ENCODE measurements at places on chromosomes 11 and 22.
A peak's percentile ranks its signal among the peaks of the same experiment; 100 is the strongest.

GRCh38 chr22:48643066-48643731, 1184.5 kb downstream of the BRD1 start:
- no peak for DNase-seq

DNA sequence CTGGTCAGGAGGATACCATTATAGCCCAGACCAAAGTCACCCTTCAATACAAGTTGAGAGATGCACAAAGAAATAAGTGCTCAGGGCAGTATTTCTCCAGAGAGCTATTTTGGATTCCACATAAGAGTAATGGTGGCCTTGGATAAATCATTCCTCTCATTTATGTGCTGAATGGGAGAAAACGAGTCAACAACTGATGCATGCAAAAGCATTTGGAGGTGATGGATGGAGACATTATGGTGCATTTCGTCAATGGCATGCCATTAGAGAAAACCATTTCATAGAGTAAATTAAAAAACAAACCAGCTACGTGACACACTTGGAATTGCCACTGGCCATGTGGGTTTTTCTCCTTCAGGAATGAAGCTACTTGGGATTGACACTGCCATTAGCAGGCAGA, 81.2 kb downstream of the ARL14EP start:
- no peak for DNase-seq

DNA sequence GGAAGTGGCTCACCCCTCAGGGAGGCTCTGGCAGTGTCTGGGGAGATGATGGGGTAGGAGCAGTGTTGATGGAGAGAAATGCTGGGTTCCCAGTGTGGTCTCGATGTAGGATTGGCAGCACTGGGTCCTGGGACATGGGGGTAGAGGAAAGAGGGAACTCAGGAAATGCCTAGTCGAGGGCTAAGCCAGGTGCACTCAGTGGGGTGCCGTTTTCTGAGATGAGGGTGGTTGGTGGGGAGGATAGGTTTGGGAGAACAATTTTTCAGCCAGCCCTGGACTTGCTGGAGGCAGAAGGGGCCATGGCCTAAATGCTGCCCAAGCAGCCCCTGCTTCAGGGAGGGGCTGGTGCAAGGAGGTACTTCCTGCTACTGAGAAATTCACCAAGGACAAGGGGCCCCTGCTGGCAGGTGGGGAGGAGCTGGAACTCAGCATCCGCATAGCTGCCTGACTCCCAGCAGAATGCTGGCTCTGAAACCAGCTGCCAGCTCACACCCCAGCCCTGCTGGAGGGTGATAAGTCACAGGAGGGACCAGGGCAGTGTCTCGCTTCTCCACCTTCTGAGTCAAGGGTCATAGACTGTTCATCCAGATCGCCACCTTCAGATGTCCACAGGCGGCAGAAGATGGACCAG, 6.0 kb downstream of the CCDC157 start:
- no peak for DNase-seq

DNA sequence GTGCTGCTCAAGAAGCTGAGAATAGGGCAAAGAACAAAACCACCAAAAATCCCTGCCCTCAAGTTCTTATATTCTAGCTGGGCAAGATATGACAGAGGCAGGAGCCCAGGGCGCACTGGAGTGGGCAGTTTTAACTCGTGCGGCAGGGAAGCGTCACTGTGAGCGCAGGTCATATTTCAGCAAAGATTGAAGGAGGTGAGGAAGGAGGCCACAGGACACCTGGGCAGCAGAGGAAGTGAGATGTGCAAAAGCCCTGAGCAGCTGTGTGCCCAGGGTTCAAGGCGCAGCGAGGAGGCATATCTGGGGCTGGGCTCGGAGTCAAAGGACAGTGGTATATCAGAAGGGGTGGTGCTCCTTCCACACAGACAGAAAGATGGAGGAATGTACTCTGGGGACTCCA, 13.5 kb downstream of the KCNC1 start:
- DNase-seq = no peak

DNA sequence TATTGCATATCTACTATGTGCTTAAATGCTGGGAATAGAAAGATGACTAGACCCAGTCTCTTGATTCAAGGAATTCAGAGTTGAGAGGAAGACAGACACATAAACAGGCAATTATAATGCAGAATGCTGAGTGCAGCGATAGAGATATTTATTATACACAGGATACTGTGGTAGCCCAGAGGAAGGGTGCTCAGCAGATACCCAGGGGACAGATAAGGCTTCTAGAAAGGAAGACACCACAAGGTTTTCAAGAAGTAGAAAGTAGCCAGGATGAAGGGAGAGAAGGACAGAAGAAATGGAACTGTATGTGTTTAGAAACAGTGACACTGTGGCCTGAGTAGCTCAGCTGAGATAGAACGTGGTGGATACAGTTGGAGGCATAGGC, 79.4 kb upstream of the NNMT start:
- no peak for DNase-seq

DNA sequence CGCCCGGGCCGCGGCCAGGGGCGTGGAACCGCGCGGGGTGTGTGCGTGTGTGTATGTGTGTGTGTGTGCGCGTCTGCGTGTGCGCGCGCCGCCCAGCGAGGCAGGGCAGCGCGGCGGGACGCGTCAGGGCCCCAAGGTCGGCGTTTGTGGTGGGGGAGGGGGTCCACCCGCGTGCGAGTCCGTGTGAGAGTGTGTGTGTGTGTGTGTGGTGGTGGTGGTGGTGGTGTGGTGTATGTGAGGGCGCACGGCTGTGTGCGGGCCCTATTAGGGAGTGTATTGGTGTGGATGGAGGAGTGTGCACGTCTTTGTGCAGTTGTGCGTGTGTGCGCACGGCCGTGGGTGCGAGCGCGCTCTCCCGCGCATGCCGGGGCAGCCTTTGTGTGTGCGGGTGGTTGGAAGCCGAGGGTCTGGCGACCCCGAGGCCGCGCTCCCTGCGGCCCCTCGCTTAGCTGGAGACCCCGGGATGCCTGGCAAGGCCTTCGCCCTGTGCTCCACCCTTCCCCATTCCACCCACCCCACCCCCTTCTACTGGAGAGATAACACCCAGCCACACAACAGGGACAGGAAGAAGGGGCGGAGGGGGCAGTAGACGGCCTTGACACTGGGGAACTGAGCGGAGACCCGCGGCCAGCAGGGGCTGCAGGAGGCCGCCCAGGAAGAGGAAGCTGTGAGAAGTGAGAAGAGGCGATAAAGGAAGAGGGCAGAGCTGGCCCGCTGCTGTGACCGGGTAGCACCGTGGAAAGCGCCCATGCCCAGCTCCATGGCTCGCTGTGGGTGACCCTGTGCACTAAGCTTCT, 528 bp upstream of the ARRB1 start:
- DNase-seq = peak; percentile 62

GRCh38 chr11:86155200-86155844, 86.4 kb upstream of the PICALM start:
- no peak for DNase-seq

DNA sequence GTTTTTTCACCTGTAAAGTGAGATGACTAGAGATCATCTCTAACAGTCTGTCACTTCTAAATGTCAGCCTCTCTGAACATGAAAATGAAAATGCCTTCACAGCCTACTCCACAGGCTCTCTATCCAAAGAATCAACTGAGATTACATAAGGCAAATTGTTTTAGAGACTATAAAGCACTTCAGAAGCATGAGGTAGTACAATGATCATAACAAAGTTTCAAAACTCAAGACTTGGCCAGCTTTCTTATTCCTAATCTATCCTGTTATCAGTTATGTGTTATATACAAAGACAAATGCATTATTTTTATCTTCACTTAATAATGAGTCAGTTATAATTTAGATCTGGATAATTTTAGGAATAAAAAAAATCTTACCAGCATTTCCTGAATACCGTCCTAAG, 20.3 kb upstream of the CEP126 start:
- peak; percentile 57 for DNase-seq

GRCh38 chr11:2098691-2099515, 40.3 kb downstream of the IGF2 start:
- DNase-seq = no peak

- peak; percentile 57 for DNase-seq
Measured at GRCh38 chr11:111573821-111574249, 28.4 kb upstream of the SIK2 start.

DNA sequence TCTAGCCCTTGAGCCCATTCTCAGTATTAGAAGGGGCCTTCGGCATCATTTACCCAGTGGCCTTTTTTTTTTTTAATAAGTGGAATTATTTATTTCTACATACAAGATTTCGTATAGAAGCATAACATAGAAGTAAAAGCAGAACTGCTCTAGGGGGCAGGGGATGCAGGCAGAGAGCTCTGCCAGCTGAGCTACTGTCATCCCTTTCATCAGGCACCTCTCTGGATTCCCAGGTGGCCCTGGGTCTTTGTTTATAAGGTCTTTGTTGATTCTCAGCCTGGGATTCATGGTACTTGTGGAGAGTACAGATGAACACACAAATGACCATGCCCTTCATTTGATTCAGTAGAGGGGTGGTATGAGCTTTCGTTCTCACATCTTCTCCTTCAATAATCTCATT, 66.4 kb downstream of the GAB2 start:
- DNase-seq = no peak

- DNase-seq = peak; percentile 77
Measured at GRCh38 chr11:28697920-28698827, 590.0 kb downstream of the METTL15 start.

DNA sequence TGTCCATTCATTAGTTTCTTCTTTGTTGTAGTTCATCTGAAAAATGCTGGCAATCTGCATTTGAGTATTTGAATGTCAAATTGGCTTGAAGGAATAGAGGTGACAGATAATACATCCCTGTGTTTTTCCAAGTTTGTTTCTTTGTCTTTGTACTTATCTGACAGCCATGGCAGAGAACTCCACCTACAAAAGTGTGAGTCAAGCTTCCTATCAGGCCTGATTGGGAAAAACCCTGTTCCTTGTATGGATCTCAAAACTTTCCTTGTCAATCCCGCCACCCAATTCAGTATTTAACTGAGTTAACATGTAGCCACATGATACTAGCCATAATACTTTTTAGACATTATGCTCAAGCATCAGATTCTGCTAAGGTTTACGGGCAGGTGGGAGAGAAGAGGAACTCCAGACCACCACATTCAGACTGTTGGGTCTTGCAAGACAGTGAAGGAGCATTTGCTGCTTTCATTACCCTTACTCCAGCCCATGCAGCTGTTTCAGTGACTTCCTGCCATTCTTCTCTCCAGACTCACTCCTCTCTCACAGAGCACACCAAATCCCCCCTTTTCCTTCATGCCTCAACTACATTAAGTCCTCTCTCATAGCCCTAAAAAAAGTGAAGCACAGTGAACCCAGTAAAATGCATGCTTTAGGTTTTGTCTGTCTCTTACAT, 65.9 kb downstream of the BLID start:
- DNase-seq = no peak

DNA sequence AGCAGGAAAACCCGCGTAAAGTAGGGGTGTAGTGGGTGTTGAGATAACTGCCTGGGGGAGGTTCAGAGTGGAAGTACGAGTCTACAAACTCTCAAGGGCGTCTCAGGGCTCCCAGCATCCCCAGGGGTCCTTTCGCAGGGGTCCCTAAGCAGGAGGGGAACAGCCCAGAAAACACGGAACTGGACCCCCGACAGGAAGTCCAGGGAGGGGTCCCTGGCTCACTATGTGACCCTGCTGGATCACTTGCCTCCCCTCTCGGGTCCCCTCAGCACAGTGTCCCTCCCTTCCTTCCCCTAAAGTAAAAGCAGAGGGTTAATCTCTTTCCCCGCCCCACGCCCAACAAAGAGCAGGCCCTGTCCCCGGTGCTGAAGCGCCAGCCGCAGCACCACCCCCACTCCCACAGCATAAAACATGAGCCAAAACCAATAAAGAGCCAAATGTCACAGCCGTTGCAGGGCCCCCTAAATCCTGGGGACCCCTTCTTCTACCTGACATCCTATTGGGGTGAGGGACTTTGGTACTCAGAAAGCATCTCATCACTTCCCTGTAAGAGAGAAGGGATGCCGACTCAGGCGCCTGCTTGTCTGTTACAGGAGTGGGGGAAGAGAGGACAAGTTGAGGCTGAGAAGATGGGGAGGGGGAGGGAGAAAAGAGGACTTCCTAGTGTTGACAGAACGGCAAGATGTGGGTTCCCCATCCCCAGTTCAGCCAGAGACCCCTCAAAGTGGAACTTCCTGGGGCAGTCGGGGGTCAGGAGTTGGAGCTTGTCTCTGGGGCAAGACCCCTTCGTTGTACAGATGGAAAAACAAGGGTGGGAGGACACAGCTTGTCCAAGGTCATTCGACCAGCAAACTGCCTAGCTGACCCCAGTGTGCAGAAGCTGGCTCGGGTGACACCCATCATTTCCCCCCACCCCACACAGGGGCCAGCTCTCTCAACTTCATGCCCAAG, 1.4 kb upstream of the NEFH start:
- no peak for DNase-seq

Data from fibroblast of the aortic adventitia (primary cell).